Activated CD4-positive, alpha-beta T cell treated with anti-CD3 and anti-CD28 coated beads, Interleukin-2, amount 50 U/mL, for 4 hours (primary cell): ENCODE measurements at places on chromosomes 11 and 22.

GRCh38 chr11:26847459-26847858, 125.6 kb upstream of the SLC5A12 start:
- DNase-seq: no peak

DNA sequence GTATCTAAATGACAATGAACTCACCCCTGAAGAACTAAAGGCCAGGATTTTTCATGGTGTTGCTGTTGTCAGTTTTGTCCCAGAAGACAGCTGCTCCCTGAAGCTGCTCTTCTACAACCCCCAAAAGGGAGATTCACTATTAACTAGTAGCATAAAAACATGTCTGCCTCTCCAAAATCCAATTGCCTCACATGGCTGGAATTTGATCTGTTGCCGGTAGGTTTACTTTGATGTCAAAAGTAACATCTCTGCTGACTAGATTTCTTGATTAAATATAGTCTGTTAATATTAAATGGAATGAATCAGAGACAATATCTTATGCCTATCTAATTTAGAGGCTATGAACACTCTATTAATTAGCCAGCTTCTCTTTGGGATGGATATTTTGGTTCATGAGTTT, 425.4 kb downstream of the ETS1 start:
- DNase-seq: no peak

DNA sequence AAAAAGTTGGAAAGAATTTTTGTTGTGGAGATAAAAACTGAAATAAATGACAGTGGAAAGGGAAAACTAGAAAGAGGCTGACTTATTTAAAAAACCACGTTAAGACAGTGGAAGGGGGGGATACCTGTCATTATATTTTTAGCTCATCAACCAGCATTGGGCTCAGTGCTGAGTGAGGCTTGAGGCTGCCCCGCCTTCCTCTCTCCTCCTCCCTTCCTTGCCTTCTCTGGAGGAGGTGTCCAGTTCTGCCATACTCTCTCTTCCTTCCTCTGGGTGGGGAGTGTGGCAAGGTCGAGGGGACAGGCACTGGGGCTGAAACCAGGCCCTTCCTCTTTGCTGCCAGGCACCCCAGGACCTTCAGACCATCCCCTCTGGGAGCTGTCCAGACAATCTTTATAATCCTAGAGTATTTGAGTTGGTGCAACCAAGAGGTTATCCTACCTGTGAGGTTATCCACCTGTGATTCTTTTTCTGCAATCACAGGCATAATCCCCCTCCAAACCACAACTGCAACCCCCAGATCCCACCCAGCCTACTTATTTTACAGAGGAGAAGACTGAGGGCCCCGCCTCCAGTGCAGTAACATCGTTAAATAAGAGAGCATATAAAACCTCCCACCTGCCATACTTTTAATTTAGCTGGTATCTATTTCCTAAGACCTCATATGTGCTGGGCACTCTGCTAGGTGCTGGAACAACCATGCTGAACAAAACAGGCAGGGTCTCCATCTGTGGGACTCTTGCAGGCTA, 578.5 kb downstream of the BUD13 start:
- no peak for DNase-seq

DNA sequence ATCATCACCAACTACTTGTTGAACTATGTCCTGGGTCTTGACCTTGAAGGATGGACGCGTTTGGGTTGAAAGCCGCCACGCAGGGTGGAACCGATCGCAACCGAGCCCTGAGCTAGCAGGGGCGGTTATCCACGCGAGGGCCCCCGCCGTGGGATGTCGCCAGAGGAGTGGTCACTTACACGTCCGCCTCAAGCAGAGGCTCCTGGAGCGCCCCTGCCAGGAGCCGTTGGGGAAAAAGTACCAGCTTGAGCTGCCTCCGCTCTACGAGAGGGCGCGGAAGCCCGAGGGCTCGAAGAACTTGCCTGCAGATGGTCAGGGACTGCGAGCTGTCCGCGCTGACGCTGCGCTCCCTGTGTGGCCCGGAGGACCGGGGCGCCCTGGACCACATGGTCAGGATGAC, 100.7 kb upstream of the OR4C13 start:
- DNase-seq: no peak

DNA sequence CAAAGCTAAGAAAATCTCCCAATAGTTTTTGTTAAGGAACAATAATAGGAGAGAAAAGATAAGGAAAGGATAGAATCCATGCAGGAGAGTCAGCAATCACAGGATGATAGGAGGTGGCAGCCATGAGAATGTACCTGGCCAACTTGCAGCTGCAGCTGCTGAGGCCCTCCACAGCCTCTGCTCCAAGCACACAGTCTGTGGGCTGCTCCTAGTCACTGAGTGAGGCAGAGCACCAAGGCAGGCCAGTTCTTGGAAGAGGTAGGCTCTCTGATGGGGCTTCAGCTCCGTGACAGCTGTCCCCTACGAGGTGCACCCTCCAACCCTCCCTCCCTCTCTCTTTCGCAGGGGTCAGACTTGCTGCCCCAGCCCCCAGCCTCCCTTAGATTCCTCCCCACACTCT, 5.5 kb upstream of the KCNJ1 start:
- no peak for DNase-seq
